ENCODE measurements at places on chromosomes 11 and 22. TPM values are rescaled to one million over a fixed set of nuclear protein-coding genes. Genes with fewer than 3 reads are reported as not detected.

The SAA4 gene
- total RNA-seq = not detected

The LARGE1 gene
- 35.5 TPM for total RNA-seq

The PRODH gene
- 0.82 TPM for total RNA-seq

- DNase-seq = no peak
Measured at GRCh38 chr22:16845881-16846280, 20.7 kb upstream of the XKR3 start.

GRCh38 chr11:106271086-106271485 lies 193.6 kb downstream of the AASDHPPT start:
- no peak for DNase-seq

All from frontal cortex (tissue), 4 donors.